ENCODE measurements at places on chromosomes 6 and 20.
A peak's percentile ranks its signal among the peaks of the same experiment; 100 is the strongest.

GRCh38 chr6:167097770-167098169 is 25.1 kb upstream of the CCR6 start:
- DNase-seq: no peak

DNA sequence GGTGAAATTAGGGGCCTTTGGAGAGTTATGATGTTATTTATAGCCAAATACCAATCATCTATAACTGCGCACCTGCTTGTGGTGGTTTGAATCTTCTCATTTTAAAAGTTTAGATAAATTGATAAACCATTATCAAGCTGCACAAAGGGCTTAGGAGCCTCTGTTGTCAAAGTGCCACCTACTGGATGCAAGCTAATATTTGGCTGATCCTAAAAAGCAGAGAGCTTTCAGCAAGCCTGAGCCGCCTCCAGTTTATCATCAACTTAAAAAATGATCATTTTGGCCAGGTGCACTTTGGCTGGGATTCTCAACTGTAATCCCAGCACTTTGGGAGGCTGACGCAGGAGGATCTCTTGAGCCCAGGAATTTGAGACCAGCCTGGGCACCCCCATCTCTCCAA is 58.5 kb upstream of the ATXN1 start:
- DNase-seq: no peak

DNA sequence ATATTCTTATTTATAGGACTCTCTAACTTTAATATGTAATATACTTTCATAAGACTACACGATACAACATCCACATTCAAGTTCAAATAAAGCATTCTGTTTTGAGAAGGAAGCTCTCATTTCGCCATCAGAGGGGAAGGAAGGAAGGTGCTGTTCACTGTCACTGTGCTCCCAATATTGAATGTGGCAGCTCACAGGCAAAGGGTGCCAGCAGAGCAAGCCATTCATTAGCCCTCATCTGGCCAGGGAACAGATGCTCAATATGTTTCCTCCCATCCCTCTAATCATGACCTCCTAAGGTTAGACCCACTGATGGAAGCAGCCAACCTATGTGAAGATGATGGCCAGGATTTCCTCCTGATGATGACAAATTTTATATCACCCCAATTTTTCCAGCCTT is 154.4 kb downstream of the DST start:
- DNase-seq: no peak

DNA sequence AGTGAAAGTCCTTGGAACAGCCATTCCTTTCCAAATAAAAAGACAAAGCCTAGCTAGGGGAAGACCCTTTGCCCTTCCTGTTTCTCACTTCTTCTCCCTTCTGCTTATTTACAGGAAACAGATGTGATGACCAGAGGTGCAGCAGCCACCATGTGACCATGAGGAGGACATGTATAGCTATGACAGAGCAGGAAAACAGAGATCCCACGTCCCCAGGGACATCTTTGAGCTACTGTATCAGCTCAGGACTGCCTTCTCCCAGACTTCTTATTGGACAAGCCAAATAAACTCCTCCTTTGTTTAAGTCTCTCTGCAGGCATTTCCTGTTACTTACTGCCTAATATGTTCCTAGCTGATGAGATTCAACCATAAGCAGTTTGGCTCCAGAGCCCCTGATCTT is 133.1 kb upstream of the MLN start:
- DNase-seq: no peak

DNA sequence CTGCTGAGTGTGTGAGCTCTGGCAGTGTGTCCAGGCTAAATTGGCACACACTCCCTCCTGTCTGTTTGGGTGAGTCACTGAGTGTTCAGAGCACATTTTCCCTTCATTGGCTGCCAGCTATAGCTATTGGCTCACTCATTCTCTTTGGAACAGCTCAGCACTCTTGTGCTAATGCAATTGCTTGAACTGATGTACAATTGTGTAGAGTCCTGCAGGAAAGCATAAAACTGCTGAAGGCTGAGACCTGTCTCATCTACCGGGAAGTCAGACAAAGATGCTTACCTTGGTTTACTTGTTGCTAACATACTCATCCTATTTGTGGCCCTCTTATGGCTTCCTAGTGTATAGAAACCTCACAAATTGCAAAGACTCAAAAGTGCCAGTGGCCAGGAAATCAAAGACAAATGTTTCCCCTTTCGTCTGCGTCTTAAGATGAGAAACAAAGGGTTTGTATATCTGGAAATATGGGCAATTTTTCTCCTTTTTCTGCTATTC is 351.0 kb downstream of the BCKDHB start:
- DNase-seq: peak; percentile 94

DNA sequence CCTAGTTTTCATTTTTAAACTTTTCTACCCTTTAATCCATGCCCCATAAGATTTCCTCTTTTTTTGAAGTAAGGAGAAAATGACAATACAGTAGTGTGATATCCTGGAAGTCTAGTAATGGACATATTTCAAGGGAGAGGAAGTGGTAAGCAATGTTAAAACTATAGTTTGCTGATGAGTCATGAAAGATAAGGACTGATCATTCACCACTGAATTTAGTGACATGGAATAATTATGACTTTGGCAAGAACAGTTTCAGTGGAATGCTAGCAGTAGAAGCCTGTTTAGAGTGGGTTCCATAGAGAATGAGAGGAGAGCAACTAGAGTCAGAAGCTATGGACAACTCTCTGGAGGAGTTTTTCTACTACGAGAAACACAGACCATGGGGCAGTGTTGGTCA is 24.9 kb upstream of the SLC2A12 start:
- DNase-seq: no peak

GRCh38 chr6:139062932-139063646 is 34.5 kb downstream of the ABRACL start:
- DNase-seq: no peak

- no peak for DNase-seq
Measured at GRCh38 chr6:53920881-53921280, 126.1 kb downstream of the LRRC1 start.

DNA sequence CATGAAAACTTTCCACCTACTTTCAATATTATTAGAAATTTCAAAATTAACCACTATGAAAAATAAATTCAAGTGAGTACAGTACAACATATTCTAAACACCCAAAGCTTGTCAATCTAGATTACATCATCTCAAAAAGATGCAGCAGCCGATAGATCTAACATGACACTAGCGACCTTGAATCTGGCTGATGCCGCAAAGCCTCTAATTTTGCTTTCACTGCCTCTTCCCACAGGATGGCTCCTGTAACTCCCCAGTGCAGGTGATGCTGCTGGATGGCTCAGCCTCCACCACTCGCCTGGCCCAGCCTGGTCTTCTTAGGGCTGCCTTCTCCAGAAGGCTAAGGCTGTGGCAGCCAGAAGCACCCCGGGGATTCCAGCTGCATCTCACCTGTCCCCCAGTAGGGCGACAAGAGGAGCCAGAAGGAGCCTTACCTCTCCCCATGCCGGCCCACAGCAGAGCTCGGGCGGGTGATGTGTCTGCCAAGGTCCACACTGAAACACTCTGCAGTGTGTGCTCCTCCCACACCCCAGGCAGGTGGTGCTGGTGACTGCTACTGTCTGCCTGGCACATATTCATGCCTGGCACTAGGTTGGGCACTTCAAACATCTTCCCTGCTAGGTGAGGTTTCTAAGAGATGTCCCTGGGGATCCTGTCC is 82.1 kb downstream of the SLC23A2 start:
- DNase-seq: no peak

DNA sequence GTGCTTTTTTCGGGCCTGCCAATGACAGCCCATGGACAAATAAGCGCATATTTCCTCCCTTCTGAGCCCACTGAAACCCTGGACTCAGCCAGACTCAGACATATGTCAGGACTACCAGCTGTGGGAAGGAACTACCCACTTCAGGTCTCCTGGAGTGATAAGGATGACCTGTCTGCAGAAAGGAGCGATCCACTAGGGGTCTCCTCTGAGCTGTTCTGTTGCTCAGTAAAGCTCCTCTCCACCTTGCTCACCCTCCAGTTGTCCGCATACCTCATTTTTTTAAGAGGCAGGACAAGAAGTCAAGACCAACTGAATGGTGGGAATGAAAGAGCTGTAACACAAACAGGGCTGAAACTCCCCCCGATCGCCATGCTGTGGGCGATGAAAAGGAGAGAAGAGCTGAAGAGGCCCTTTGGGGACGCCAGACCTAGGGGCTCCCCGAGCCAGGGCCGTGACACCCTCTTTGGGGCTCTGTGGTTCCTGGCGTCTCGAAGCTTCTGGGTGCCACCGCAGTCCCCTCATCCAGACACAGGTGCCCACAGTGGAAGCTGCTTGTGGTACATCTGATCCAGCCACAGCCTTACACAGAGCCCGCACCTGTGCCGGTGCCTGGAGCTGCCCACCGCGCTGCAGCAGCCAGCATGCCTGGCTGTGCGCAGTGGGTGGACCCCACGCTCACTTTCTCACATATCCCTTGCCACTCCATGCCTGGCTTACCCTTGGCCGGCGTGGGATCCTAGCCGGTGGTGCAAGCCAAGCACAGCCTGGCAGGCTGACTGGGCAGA is 68.8 kb downstream of the EYS start:
- no peak for DNase-seq

DNA sequence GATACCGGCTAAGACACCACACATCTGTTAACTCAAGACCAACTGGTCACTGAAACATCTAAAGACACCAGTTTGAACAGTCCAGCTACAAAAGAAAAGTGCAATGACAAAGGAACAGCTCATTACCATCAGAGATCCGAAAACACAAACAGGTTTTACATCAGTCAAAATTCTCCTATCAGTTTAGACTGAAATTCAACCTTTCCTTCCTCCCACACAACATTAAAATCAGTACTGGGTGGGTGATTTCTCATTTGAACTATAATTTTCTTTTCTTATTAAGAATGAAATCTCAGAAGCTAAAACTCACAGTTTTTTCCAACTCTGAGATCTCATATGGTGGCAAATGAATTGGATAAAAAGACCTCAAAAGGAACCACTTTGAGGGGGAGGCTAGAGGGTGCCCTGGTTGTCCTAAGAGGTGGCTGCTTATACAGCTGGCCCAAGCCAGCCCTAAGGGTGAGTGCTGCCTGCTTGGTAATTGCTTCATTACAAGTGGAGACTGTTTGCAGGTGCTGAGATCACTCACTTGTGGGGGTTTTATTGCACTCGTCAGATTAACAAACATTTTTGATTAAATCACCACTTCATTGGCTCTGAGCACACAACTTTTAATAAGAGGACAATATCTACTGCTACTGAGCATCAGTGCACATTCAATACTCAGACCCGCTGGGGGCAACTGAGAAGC is 4.3 kb downstream of the CCDC167 start:
- no peak for DNase-seq

DNA sequence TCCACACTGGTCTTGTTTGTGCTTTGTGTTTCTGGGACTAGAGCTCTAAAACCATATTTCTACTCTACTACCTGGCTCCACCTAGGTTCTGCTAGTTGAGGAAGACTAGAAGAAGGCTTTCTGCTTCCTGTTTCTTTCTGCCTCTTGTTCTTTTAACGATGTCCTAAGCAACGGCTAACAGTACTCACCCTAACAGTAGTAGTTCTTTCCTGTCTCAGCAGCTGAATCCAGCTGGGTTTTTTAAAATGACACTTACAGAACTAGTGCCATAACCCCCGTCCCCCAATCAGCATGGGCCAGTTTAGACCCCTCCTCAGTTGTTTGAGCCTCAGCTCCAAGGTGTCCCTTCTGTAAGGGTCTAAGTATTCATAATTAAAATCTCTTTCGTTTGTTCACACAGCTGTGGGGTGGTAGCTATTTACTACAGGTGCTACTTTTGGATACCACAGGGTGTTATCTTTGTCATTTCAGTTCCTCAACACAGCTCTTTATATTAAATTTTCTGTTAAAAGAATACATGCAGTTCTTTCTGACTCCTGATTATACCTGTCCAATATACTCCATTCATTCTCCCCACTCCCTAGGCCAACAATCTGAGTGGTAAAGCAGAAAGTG is 790.2 kb downstream of the DHX35 start:
- no peak for DNase-seq

DNA sequence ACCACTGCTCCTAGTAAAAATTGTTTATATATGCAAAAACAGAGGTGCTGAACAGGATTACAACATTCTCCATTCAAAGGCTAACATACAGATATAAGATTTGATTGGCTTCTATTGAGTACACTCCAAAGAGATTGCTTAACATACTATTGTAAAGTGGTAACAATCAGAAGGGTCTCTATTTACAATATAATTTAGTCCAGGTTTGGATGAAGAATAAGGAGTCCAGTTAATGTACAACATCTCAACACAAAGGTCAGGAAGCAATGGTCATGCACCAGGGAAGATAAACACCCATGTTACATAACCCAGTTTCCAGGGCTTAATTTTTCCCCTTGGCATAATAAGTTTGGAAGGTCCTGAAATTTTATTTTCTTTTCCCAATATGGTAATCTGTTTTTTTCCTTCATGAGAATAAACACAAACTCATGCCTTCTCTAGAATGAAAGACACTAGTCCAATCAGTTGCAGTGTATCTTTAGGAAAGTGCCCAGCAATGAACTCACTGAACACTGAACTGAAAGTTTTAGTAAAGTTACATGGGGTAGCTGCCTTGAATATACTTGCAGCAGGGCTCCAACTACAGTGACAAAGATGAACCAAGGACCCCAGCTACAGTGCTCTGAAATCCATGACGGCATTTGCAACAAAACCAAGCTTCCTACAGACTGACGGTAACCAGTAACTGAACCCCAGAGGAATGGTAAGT is 255.3 kb upstream of the GJE1 start:
- no peak for DNase-seq

- no peak for DNase-seq
Measured at GRCh38 chr6:167450626-167451025, 125.7 kb downstream of the TTLL2 start.

DNA sequence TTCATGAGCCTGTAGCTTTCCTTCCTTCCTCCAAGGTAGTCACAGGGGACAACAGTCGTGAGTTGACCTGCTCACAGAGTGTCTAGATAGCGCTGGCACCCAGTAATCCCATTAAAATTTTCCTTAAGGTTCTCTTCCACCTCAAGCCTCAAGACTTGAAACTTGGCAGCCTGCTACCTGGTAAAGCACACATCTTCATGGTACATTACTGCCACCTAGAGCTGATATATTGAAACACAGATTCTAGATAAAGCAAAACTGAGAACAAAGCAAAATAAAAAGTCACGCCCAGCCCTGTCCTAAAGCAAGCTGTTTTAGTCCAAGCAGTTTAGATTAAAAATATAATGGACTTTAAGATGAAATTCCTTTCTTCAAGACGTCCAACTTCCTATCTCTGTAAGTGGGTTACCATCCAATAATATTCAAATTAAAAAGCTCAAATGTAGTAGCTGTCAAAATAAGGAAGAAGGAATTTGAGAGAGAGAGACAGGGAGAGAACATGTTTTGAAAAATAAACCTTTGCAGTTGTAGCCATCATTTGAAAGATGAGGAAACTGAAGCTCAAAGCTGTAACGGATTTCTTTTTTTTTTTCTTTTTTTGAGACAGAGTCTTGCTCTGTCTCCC is 50.7 kb upstream of the CD83 start:
- DNase-seq: peak; percentile 68

GRCh38 chr20:5056801-5057599 is 55.7 kb upstream of the SLC23A2 start:
- peak; percentile 79 for DNase-seq

DNA sequence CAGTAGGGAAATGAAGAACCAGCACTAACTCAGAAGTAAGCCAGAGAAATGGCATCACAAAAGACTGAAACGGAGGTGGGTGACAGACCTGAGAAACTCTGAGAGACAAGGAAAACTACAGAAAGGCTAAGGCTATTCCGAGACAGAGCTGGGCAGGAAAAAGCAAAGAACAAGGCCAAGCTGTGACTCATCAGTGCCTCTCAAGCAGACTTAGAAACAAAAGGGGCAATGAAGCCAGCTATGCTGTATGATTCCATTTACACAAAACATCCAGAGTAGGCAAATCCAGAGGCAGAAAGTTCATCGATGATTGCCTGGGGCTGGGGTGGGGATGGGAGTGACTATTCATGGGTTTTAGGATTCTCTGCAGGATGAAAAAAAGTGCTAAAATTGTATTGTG is 50.0 kb downstream of the SLC23A2 start:
- DNase-seq: peak; percentile 94

Data from mammary epithelial cell (primary cell).